ENCODE measurements at places on chromosomes 13 and 19.

GRCh38 chr13:99203601-99204579 is 3.2 kb downstream of the UBAC2 start:
- no peak for DNase-seq

- no peak for DNase-seq
Observed at GRCh38 chr19:46928951-46929350, 68.2 kb downstream of the ARHGAP35 start.

- DNase-seq, result peak; percentile 45
Observed at GRCh38 chr19:3175781-3176714, 2.5 kb upstream of the S1PR4 start.

DNA sequence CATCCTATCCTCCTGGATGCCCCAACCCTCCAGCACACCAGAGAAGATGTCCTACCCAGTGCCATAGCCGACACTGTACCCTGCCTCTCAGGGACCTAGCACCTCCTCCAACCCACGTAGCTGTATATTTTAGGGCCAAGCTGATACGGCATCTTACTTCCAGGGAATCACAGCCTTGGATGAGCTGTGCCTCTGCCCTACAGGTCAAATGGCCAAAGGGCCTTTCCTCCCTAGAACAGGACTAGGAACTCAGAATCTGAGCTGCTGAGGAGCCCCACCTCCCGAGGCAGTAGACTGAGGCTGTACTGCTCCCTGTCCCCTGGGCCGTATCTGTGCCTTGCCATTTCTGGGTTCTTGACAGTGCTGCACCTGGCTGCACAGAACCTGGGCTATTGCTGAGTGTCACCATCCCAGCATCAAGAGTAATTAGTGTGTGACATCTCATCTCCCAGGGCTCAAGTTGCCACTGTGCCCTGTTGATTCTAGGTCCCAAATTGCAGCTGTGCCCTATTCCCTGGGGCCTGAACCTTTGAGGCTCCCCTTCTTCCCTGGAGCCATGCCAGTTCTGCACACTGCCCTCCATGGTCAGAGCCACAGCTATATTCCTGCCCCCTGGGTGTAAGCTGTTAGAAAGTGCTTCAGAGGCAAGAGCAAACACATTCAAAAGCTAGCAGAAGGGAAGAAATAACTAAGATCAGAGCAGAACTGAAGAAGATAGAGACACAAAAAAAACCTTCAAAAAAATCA is 41.0 kb downstream of the VWA8 start:
- DNase-seq, result no peak

DNA sequence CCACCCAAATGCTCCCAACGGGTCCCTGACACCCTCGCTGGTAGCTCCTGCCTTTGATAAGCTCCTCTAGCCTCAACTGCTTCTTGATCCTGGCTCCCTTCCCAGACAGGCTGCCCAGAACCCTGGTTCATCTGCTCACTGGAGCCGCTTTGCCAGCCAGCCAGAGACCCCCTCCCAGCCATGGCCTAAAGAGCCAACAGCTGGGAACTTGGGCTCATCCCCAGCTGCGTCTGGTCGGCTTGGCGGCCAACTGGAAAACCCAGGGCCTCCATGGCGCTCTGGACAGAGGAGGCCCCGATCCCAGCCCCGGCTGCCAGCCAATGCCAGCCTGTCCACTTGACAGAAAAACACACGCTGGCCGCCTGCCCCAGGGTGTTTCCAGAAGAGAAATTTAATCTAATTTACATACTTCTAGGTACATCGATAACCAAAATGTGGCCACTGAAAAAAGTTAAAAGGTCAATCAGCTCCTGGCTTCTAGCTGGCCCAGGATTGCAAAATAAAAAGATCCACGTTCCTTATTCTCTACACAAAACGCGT is 3.0 kb upstream of the AKAP8L start:
- DNase-seq, result no peak

GRCh38 chr13:90700340-90700739 is 647.1 kb upstream of the MIR17HG start:
- DNase-seq, result no peak

GRCh38 chr13:77503398-77503797 is 32.1 kb upstream of the SCEL start:
- no peak for DNase-seq

- DNase-seq, result no peak
Observed at GRCh38 chr13:100546713-100547405, 41.7 kb downstream of the GGACT start.

GRCh38 chr13:64551755-64552154 is 2678.4 kb downstream of the PCDH9 start:
- DNase-seq, result no peak

- peak; percentile 86 for DNase-seq
Observed at GRCh38 chr19:34345947-34346351, 19.0 kb upstream of the GPI start.

- DNase-seq, result no peak
Observed at GRCh38 chr13:53873558-53873957, 844.9 kb downstream of the OLFM4 start.

- DNase-seq, result no peak
Observed at GRCh38 chr13:28657784-28658538, 969 bp upstream of the POMP start.

DNA sequence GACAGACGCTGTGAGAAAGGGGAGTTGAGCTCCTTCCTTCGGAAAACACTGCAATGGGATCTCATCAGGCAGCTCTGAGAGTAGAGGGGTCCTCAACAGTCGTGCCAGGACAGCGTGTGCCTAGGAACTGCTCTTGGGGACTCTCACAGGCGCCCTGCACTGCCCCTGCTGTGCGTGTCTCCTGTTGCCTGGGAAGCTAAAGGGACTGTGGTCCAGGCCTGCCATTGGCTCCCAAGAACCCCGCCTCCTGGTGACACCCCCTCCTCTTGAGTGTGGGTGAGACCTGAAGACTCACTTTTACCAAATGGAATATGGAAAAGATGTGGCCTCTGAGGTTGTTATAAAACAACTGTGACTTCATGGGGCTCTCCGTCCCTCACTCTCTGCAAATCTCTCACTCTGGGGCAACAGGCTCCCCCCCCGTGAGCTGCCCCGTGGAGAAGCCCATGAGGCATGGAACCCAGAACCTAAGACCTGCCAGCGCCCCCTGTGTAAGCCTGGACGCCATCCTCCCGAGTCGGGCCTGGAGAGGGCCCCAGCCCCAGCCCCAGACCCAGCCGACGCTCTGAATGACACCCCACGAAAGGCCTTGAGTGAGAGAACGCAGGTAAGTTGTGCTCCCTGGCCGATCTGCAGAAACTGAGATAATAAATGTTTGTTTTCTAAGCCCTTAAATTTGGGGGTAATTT is 302.7 kb downstream of the FGF9 start:
- DNase-seq, result no peak

- no peak for DNase-seq
Observed at GRCh38 chr13:74067818-74068217, 66.4 kb downstream of the KLF12 start.

GRCh38 chr13:79346300-79346914 is 59.6 kb downstream of the RBM26 start:
- DNase-seq, result no peak

- peak; percentile 44 for DNase-seq
Observed at GRCh38 chr19:11378319-11379189, 4.1 kb downstream of the SWSAP1 start.

GRCh38 chr19:2440515-2440914 is 13.1 kb upstream of the TIMM13 start:
- DNase-seq, result no peak

GRCh38 chr13:23956106-23956505 is 58.8 kb upstream of the C1QTNF9B start:
- peak; percentile 41 for DNase-seq

DNA sequence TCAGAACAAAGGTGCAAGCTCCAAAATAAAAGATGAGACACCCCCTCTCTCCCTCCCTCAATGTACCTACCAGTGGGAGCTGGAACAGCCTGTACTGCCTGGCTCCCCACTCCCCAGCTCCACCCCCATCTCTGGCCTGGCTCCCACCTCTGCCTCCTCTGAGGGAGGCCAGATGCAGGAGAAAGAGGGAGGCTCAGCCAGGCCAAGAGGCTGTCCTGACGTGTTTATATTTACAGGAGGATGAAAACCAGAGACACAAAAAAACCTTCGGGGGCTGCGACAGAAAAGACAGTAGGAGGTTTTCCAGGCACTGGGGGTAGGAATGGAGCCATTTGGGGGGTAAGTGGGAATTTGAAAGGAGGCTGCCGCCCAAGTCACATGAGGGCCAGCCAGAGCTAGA is 19.7 kb downstream of the ARHGEF18 start:
- no peak for DNase-seq

- no peak for DNase-seq
Observed at GRCh38 chr13:31236211-31236786, 36.5 kb downstream of the B3GLCT start.

- DNase-seq, result no peak
Observed at GRCh38 chr13:35860661-35861060, 270.5 kb downstream of the DCLK1 start.

DNA sequence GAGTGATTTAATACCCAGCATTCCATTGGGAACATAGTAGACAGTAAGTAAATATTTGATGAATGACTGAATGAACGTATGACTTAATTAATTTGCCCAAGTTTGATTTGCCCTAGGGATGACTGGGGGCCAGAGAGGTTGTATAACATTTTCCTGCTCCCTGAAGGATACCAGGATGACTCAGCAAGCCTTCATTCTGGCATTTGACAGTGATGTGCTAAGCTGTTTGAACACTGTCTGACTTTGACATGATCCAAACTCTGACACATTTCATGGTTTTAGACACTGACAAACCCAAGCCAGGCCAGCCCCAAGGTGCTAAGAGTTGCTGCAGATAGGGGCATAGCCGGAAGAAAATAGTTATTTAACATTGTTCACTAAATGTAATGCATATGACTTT is 53.4 kb upstream of the KLF12 start:
- no peak for DNase-seq

GRCh38 chr19:2629491-2630351 is 72.8 kb downstream of the GNG7 start:
- DNase-seq, result no peak

DNA sequence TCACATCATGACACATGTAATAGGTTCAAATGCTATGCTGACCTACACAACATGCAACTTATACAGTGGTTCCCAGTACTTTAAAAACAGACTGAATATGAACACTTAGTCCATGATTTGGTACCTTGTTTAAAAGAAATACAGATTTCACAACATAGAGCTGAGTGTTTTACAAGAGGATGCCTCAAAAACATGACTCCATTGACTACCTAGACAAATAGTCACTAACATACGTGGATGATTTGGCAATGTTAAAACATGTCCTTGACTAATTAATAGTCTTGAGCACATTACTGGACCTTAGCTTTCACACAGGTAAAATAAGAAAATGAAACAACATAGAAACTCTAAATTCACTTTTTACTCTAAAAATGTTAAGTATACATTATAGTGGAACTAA is 300.1 kb downstream of the DIAPH3 start:
- DNase-seq, result no peak

GRCh38 chr19:49362929-49363267 is 682 bp upstream of the TEAD2 start:
- no peak for DNase-seq

- DNase-seq, result peak; percentile 43
Observed at GRCh38 chr19:2290441-2291184, 8.6 kb upstream of the PEAK3 start.

DNA sequence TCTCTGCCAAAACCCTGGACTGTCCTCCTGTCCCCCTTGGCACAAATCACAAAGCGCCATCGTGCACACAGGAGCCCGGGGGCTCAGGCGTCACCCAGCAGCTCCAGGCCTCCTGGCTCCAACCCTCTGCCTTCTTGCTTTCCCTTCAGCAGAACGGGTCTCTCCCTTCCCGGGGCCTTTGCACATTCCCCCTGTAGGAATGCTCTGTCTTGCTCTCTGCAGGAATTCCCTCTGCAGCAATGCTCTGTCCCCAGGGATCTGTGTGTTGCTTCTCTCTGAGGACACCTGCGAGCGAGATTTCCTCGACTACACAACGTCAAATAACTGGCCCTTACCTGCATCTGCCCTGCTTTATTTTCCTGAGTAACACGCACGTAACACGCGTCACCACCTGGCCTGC is 13.3 kb upstream of the RASA3 start:
- no peak for DNase-seq

DNA sequence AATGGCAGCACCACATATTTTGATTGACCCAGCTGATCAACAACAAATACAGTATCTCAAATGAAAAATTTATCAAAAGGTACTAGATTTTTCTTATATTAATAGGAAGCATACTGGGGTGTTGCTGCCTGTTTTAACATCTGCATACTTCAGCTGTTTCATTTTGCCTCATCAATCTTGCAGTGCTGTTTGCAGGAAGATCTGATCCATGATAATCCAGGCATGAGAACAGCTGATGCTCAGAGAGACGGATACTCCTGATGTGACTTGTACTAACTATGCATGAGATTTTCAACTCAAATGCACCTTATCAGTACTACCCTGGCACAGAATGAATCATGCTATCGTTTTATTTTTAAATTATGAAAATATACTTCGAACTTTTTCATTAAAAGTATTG is 2136.8 kb downstream of the PCDH9 start:
- no peak for DNase-seq

GRCh38 chr13:91774397-91774796 is 376.0 kb downstream of the GPC5 start:
- DNase-seq, result no peak

GRCh38 chr13:66673401-66673800 is 556.7 kb downstream of the PCDH9 start:
- DNase-seq, result no peak

- no peak for DNase-seq
Observed at GRCh38 chr13:32781906-32782305, 195.7 kb downstream of the PDS5B start.

DNA sequence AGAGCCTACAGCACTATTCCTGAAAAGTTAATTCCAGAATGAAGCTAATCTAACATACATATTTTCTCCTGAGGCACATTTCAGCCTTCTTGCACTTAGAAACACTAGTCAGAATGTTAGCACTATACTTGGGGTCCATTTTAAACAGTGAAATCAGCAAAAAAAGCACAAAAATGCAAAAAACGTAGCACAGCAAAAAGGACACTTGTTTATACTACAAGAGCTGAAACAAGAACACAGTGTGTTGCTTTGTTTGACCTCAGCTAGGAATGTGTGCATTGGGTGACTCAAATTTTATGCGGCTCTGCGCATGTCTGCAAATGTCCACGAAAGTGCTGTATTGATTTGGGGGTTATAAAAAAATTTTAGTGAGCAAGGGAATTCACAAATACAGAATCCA is 226.2 kb downstream of the KCNRG start:
- DNase-seq, result no peak

DNA sequence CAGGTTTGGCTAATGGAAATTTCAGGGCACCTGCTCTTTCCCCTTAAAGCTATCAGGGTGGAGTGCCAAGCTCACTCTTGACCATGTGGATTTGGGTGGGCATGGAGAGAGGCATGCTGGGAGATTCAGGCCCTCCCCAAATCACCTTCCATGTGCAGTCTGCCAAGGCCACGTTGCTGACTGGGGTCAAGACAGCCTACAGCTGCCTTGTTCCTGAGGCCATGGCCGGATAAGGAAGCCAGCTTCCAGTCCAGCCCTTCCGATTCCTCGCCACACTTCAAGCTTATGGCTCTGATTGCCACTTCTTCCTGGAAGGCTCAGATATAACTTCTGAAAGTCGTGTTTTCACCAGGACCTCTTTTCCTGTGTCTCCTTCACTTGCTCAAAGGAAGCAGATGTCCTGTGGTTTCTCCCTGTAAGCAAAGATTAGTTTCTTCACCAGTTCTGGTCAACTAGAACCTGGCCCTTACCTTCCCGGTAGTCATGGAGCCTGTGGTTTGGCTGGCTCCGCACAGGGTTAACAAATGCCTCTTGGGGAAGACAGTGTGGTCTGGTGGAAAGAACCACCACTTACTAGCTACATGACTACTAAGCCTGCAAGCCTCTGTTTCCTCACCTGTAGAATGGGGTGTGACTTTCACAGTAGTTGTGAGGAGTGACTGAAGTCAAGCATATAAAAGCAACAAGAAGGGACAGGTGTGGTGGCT is 16.1 kb upstream of the TPT1 start:
- DNase-seq, result no peak

GRCh38 chr19:35195830-35196229 is 32.7 kb downstream of the FAM187B start:
- no peak for DNase-seq

Measured in activated T-cell treated with anti-CD3 and anti-CD28 coated beads, Interleukin-2, amount 50 U/mL, for 48 hours (primary cell).